Mucosa of descending colon (tissue), 3 donors: ENCODE measurements at places on chromosomes 1 and 21.

GRCh38 chr1:48943826-48944225 is 167.1 kb upstream of the BEND5 start:
- DNase-seq = no peak

- no peak for DNase-seq
These were observed 17.6 kb downstream of the RABIF start for GRCh38 chr1:202871367-202871766.

GRCh38 chr1:182248721-182249120 is 142.9 kb downstream of the GLUL start:
- no peak for DNase-seq

DNA sequence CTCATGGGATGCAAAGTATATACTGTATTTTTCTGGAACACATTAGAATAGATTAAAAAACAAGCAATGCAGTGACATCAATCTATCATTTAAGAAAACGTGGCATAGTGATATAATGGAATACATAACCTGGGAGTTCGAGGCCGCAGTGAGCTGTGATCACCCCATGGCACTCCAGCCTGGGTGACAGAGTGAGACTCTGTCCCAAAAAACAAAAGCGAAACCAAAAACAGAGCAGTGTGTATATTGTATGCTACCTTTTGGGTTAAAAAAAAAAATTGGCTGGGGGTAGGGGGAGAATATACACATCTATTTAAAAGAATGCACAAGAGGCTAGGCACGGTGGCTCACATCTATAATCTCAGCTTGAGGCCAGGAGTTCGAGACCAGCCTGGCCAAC is 13.5 kb downstream of the SLC2A1 start:
- no peak for DNase-seq

DNA sequence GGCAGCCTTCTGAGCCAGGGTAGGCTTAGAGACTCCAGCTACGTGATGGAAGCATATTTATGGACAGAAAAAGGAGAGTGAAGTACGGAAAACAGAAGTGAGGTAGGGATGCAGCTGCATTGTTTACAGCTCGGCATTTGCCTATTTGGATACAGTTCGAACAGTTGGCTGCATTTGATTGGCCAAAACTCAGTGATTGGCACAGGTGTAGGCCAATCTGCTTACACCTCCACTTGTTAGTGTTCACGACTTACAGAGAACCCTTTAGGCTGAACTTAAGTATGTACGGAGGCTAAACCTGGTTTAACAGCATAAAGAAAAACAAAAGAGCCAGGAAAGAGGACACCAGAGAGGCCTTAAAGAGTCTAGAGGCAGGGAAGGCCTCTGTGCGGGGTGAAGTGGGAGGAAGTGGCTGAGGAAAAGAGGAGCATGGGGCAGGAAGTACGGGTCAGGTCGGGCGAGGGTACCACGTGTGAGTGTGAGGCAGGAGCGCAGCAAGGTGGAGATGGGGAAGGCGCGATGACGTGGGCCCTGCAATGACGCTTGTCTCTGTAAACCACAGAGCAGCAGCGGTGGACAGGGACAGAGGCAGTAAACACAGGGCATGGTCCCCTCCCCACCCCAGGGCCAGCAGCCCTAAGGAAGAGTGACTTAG is 32.0 kb downstream of the RSPH1 start:
- peak; percentile 70 for DNase-seq

DNA sequence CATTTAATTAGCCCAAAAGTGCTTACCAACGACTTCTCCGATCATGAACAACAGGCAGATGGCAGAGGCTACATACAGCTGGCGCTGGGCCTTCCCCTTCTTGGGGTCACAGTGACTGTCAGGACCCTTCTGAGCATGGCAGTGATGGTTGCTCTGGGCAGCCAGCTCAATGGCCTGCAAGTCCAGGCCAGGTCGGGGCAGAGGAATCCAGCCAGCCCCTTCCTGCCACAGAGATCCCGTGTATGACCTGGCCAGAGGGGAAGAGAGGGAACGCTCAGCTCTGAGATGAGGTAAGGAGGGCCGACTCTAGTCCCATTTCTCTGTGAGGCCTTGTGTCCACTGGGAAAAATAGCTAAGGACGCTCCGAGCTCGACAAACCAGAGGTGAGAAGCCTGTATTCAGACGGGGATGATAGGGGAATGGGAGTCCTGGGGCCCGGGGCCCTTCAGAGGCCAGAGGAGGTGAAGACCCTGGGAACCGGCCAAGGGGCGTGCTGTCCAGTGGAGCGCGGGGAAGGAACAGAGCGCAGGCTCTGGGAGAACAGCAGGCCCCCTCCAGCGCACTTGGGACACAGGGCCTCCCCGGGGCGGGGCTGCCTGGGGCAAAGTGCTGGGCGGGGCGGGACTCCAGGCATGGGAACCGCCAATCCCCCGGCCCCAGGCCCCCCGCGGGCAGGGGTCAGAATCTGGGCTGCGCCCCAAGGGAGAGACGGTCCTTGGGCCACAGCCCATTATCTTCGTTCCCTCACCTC is 772 bp downstream of the SLC30A2 start:
- no peak for DNase-seq

- DNase-seq = no peak
These were observed 23.5 kb downstream of the COP1 start for GRCh38 chr1:176183618-176184017.

GRCh38 chr1:27599605-27600497 is 4.1 kb downstream of the AHDC1 start:
- no peak for DNase-seq

- DNase-seq = peak; percentile 57
These were observed 925 bp downstream of the PDE9A start for GRCh38 chr21:42654179-42654912.

- peak; percentile 100 for DNase-seq
These were observed at the start of gene TRAPPC3 for GRCh38 chr1:36149237-36149972. TSS of gene TRAPPC3 (minus strand) at chr1:36149486. CDS start at chr1:36149378, 108 bp downstream.

- DNase-seq = no peak
These were observed 1.0 kb downstream of the ZBTB48 start for GRCh38 chr1:6580593-6581409.

DNA sequence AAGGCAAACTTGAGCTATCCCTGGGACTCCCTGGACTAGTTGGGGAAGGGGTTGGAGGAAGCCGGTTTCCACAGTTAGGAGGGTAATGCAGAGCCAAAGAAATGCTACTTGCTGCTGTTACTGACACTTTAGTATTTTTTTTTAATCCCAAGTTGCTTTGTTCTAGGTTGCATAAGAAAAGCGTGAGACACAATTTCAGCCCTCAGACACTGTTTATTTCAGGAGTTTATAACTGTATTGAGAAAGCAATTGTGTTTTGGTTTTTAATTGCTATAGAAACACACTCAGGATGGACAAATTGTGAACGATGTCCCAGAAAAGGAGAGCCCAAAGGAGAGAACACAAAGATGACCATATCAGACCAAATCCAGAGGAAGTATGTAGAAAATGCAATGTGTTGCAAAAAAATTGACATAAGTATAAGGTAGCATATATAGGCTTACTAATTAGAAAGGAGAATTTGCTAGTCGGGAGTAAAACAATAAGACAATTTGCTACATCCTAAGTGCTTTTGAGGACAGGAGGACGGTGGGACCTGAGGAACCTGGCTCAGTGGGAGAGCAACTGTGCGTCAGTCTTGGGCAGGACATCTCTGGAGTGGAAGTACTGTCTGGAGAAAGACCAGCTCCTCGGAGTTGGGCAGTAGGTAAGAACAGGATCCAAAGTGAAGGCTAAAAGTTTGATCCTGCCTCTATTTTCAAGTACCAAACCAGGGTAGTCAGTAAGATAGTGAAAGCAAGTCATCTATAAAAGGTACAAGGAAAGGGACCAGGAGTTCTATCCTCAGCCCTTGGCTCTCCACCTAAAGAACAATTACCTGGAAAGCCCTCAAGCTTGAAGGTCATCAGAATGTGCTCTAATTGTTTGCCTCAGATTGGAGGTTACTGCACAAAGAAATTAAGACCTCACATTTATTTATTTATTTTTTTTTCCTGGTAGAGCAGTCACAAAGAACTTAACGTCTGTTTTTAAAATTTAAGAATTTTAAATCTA is 39.9 kb downstream of the DIPK1A start:
- no peak for DNase-seq

DNA sequence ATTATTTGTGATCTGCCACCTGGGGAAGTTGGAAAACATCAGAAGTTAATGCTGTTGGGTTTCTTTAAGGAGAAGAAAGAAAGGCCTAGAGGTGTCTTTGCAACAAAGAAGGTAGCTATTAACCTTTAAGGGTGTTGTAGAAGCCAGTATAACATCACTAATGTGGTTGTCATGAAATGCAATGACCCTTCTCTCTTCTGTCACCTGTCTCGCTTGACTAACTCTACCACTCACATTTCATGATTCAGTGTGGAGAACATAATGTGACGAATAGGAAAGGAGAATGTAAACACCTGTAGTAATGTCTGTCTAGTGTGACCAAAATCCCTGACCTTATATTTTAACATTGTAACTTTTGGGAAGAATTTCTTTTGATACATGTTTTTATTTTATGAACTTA is 211.7 kb upstream of the UBE2U start:
- no peak for DNase-seq

- DNase-seq = no peak
These were observed 111.2 kb downstream of the GIPC2 start for GRCh38 chr1:78156805-78157521.

GRCh38 chr1:153490272-153491051 is 30.0 kb upstream of the S100A7 start:
- peak; percentile 63 for DNase-seq

DNA sequence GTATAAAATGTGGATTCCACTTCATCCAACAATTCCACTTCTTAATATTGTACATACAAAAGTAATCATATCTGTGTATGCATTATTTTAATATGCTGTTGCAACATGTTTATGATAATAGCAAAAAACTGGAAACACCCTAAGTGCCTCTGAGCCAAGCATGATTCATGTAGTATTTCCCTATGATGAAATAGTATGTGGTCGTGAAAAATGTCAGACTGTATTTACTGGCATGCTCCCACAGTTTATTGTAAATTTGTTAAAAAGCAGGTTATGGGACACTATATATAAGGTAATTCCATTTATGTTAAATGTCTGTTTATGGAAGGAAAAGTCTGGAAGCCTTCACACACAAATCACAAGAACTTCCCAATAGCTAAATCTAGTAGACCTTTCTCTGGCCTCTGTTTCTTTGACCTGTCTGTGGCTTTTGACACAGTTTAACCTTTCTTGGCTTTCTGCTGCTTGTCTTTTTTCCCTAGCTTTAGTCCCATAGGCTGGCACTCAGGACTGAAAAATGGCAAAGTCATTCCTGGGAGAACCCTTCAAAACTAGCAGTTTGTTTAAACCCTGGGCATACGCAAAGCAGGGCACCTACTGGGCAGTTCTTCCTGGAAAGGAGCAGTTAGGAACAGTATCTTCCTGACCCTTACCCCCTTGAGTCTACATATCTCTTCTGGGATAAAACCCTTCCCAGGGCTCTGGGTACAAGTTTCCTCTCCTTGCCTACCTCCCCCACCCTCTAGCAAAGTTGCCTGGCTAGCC is 65.4 kb upstream of the ARTN start:
- DNase-seq = no peak

DNA sequence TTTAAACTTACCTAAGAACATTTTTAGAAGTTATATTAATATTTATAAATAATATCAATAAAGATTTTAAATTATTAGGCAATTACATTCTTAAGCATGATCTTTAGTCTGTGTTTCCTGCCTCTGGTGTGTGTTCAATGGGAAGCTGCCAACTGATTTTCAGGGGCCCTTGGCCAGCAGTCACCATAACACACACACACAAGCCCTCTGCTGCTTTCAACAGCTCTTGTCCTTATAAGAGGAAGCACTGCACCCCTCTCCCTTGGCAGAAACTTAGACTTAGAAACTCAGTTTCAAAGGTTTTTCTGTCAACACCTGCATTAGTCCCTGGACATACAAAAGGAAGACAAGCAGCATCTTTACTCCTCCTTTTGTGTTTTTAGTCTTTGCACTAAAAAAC is 81.4 kb downstream of the VAV3 start:
- DNase-seq = no peak

- no peak for DNase-seq
These were observed 85.1 kb upstream of the ZC3H12A start for GRCh38 chr1:37389327-37389726.

GRCh38 chr1:106875622-106876021 is 180.9 kb upstream of the PRMT6 start:
- no peak for DNase-seq

- peak; percentile 25 for DNase-seq
These were observed 113.6 kb upstream of the IGSF21 start for GRCh38 chr1:17994046-17994445.

GRCh38 chr1:26530895-26531598 is 1.5 kb downstream of the RPS6KA1 start:
- peak; percentile 96 for DNase-seq

DNA sequence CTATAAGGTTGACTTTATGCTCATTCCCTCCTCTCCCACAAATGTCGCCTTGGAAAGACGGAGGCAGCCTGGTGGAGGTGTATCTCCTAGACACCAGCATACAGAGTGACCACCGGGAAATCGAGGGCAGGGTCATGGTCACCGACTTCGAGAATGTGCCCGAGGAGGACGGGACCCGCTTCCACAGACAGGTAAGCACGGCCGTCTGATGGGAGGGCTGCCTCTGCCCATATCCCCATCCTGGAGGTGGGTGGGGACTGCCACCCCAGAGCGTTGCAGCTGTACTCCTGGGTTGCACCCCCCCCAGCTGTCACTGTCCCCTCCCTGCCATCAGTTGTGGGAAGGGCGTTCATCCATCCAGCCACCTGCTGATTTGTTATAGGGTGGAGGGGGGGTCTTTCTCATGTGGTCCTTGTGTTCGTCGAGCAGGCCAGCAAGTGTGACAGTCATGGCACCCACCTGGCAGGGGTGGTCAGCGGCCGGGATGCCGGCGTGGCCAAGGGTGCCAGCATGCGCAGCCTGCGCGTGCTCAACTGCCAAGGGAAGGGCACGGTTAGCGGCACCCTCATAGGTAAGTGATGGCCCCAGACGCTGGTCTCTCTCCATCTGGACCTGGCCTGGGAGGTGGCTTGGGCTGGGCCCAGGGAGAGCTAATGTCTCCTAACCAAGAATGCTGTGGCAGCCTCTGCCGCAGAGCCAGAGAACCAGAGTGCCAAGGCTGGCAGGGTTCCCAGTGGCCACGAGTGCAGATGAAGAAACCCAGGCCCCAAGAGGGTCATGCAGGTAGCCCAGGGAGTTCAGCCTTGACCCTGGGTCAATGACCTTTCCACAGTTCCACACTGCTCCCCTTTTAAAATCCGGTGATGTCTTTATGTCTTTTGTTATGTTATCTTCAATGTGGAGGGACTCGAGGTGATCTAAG is 13.1 kb downstream of the PCSK9 start:
- no peak for DNase-seq
